CD4-positive, alpha-beta T cell treated with Interleukin-10 for 1 hour (primary cell): ENCODE measurements at places on chromosomes 2 and 18.

- no peak for DNase-seq
Observed at GRCh38 chr18:23538001-23538400, 34.7 kb downstream of the RMC1 start.

DNA sequence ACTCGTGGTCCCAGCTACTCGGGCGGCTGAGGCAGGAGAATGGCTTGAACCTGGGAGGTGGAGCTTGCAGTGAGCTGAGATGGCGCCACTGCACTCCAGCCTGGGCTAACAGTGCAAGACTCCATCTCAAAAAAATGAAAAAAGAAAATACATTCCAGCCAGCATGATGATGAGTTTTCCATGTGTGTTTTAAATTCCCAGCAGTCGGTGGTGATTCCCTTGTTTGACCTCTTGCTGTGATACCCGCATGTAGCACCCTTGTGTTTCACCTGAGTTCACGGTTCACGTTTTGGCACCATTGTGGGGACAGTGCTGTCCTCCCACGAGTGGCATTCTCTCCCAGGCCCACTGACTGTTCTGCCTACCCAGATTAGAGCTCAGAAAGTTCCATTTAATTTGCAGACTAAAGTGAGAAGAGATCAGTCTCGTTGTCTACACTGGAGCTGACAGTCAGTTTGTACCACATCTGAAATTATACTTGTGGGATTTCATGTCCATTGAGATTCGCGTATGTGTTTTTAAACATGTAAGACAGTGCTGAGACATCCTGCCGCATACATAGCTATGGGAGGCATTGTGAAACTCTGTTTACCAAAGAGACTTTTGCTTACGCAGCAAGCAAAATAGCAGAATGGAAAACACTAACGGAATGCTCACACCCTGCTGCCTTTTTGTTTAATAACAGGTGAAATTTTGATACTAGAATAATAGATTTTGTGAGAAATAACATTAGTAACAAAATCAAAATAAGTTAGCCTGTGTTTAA lies 157.1 kb downstream of the GBX2 start:
- DNase-seq, result no peak

- no peak for DNase-seq
Observed at GRCh38 chr2:156017341-156017885, 315.1 kb downstream of the NR4A2 start.

DNA sequence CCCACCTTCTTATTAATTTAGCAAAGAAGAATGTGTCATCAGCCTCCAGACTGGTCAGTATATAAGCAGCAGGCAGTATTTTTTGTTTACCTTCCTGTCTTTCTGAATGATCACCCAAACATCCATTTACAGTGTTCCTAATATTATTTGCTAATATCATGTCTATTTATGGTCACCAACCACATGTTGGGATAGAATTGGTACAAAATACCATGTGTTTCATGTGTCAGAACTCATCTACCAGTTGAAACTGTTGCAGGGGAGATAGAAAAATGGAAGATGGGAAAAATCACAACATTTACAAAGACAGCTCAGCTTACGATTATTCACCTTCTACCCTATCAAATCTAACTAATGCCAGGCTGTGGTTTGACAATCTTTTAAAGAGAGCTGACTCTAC lies 66.2 kb downstream of the ANKRD44 start:
- no peak for DNase-seq

DNA sequence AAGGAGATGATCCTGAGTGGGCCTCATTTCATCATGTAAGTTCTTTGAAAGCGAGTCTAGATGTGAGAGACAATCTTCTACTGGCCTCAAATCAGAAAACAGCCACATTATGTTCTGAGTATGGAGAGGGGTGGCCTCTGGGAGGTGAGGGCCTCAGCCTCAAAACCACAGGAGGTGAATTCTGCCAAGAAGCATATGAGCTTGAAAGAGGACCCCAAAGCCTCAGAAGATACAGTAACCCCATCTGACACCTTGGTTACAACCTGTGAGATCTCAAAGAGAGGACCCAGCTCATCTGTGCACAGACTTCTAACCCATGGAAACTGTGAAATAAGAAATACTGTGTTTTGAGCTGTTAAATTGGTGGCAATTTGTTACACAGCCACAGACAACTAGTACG lies 200.1 kb downstream of the ARHGAP15 start:
- DNase-seq, result peak; percentile 10

GRCh38 chr2:46183426-46183825 lies 113.8 kb upstream of the EPAS1 start:
- DNase-seq, result no peak

DNA sequence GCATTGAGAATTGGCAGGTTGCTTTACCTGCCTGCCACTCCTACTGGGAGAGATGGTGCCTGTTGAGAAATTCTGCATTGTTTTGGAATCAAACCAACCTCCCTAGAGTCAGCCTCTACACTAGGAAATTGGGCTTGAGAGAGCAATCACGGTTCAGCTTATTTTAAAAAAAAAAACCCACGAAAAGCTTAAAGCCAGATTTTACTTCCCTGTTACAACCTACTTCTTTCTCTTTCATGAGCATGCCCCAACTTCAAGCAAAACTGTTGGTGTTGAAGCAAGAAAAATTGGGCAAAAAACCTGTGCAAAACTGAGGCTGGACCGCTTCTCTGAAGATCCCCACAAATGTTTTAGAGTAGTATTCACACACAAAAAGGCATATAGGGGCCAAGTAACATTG lies 134.6 kb upstream of the ZEB2 start:
- DNase-seq, result no peak

- DNase-seq, result peak; percentile 88
Observed at GRCh38 chr2:127415593-127416505, 2.4 kb upstream of the PROC start.

- DNase-seq, result no peak
Observed at GRCh38 chr18:74541703-74542555, 7.6 kb downstream of the CNDP1 start.

DNA sequence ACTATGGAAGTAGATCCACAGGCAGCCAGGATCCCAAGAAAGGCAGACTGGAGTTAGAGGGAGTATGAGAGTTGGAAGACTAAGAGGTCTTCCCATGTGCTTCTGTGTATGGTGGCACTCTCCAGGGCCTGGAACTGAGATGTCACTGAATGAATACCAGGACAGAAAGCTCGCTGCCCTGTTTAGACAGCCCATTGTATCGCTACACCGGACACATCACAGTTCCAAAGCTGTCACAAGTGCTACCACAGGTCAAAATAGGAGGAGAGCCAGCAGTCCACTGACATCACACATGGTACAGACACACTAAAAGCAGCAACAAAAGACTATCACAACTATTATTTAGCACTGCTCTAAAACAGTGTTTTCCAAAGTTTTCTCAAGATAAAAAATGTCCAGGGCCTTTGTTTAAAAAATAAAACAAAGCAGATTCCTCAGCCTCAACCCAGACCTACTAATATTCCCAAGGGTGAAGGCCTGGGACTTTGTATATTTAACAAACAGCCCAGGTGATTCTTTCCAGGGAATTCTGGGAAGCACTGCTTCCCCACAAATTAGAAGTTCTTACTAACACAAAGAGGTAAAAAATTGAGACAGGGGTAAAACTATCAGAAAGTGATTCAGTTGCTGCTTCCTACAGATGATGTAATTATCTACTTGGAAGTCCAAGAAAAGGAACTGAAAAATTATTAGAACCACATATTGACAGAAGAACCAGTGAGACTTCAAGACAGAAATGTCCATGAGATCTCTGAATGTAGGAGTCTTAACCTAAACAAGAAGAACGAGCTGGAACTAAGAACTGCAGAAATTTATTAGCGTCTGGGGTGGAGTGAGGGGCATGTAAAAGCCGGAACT lies 116.0 kb downstream of the DTNB start:
- no peak for DNase-seq

- DNase-seq, result no peak
Observed at GRCh38 chr2:13919981-13920382, 712.5 kb upstream of the LRATD1 start.

- DNase-seq, result no peak
Observed at GRCh38 chr2:46849721-46850556, 65.7 kb downstream of the MCFD2 start.

DNA sequence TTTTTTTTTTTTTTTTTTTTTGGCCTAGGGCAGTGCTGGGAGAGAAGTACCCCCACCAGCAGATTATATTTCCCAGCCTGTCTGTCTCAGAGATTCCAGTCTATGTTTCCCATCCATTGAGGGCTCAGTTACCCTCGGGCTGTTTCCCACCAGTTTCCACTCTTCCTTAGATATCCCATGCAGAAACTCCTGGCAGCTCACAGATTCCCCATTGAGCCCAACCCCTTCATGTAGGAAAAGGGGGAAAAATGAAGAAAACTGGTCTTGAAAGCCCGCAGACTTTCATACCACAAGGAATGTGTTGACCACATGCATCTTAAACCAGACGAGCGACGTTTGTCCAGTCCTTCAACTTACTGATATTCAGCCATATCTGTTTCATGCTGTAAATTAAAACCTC lies 15.2 kb downstream of the ASXL3 start:
- no peak for DNase-seq

GRCh38 chr2:165874445-165875039 lies 79.0 kb downstream of the TTC21B start:
- DNase-seq, result peak; percentile 69

DNA sequence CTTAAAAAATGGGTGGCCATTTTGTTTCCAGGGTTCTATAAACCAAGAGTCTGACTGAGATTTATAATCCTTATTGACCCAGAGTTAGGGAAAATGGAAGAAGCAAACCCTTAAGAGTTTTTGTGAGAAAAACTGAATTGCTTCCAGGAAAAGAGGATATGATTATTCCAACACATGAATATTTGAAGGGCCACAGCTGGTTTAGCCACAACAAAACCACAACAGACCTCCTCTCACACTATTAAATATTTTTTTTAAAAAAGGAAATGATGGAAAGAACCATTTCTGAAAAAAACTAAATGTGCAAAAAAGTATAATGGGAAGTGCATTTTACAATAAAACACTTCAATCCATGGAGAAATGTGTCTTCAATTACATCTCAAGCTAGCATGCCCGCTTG lies 182.7 kb downstream of the ETAA1 start:
- DNase-seq, result no peak

GRCh38 chr2:1656961-1657841 lies 87.1 kb downstream of the PXDN start:
- DNase-seq, result no peak

GRCh38 chr2:97931118-97931857 lies 64.5 kb downstream of the TMEM131 start:
- DNase-seq, result no peak

DNA sequence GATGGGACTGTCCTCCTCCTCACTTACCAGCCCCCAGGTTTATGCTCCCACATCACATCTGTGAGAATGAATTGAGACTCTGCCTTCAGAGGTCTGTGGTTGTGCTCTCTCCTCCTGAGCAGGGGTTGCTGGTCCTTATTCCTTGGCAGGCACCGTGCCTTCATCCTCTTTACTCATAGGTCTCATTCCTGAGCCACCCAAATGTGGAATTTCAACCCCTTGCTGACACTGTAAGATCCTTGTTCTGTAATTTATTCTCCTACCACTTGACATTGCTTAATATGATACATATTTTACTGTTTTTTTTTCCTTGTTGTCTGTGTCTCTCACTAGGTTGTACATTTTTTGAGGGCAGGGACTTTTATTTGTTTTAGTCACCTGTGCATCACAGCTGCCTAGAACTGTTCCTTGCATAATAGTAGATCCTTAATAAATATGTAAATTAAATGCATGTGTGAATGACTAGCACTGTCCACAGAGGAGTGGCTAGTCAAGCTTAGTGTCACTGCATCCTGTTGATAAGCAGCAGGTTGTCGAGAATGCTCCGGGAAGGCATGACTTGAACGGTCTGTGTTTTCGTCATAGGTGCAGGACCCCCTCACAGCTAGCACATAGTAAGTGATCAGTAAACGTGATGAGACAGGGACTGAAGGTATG lies 180.6 kb downstream of the ZNF407 start:
- no peak for DNase-seq

GRCh38 chr18:69882965-69883668 lies 64.6 kb downstream of the CD226 start:
- no peak for DNase-seq

DNA sequence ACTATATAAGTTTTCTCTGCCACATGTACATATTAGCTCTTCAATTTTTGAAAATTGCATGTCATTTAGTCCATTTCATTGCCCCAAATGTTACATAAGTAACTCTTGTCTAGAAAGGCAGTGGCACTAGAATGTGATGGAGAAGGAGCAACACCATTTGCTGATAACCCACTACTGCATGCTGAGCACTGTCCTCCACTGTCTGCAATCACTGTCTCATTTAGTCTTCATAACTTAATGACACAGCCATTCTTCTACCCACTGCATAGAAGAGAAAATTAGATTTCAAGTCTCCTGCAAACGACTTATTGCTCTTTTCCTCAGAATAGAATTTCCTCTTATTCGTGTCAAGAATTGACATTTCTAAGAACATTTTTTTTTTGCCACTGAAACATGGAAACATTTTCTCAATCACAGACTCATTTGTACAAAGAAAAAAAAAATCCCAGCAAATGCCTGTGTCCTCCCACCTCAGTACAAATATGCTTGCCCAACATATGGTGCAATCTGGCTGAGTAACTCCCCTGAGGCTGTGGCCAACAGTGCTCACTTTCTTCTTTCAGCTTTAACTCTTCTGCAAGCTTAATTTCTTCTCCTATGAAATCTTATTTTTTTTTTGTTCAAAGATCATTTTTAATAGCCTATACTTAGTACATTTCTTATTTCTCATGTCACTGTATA lies 768.6 kb upstream of the HS6ST1 start:
- DNase-seq, result no peak

GRCh38 chr2:55052129-55053061 lies 2.1 kb upstream of the RTN4 start:
- peak; percentile 27 for DNase-seq

GRCh38 chr2:86778957-86779356 lies 11.8 kb downstream of the CD8A start:
- DNase-seq, result no peak

DNA sequence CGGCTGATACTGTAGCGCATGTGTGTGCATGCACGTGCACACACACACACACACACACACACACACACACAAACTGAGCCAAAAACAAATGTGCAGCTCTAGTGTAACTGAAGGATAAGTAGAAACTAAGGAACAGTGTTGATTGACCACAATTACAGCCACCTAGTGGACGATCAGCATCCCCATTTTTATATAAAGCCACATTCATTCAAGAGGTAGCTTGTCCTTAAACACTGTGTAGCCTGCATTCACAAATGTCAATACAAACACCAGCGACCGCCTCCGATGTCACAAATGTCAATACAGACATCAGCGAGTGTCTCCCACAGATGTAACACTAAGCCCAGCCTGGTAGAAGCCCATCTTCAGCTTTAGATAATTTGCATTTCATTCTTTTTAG lies 167.4 kb downstream of the PTGR3 start:
- no peak for DNase-seq

DNA sequence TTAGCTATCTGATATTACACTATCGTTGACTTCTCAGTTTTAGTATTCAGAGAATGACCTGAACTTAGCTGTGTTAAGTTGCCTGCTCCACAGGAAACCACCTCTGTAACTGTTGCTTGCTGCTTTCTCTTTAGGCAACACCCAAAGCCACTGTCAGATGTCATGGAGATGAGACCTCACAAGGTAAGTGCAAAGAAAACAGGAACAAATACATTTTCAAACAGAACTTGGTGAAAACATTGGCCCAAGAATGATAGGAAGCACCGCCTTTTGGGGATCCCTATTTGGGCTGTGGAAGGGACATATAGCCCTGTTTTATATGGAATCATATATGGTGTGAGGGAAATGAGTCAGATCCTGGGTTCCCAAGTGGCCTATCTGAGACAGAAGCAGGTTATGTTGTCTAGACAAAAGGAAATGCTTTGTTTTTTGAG lies 143.4 kb downstream of the UBE2E3 start:
- DNase-seq, result peak; percentile 91

- DNase-seq, result no peak
Observed at GRCh38 chr2:21431078-21431477, 307.3 kb downstream of the TDRD15 start.

GRCh38 chr2:9215680-9216079 lies 9.1 kb downstream of the ASAP2 start:
- no peak for DNase-seq
